ENCODE measurements at places on chromosomes 5 and 9. TPM values are rescaled to one million over a fixed set of nuclear protein-coding genes. Genes with fewer than 3 reads are reported as not detected.

The TMCO6 gene
- total RNA-seq, result 8.0 TPM

- H3K4me3 ChIP-seq, result no peak overlapping the region
- H3K27ac ChIP-seq, result no peak overlapping the region
- no peaks in the 10 kb centered on the region for H3K36me3 ChIP-seq
- DNase-seq, result peak; percentile 39
- H3K4me1 ChIP-seq, result peaks cover 5% of the 10 kb centered on the region
- no peaks in the 10 kb centered on the region for H3K27me3 ChIP-seq
These were observed 29.5 kb downstream of the SLC25A46 start for GRCh38 chr5:110768138-110768860.

- H3K27me3 ChIP-seq, result no peaks in the 10 kb centered on the region
- DNase-seq, result peak; percentile 68
- peaks cover 11% of the 10 kb centered on the region for H3K4me1 ChIP-seq
- no peaks in the 10 kb centered on the region for H3K36me3 ChIP-seq
These were observed 91.8 kb upstream of the FER start for GRCh38 chr5:108655750-108656450.

The PCDHB5 gene
- total RNA-seq, result 8.7 TPM

DNA sequence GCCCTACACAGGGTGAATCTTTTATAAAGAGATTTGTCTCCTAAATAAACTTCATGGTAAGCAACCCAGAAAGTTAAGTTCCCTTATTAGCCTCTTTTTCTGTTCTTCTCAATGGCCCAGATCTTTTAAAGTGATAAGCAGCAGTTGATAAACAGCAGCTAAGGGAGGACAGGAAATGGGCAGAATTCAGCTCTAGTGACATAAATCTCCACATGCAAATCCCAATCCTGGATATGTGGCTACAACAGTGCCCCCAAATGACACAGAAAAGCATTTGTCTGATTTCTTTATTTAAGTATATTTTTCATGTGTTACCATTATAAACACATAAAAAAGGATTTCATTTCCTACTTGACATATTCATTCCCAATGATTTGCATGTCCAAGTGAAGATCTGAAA, 199.0 kb downstream of the DTWD2 start:
- H3K4me1 ChIP-seq, result no peaks in the 10 kb centered on the region
- no peak overlapping the region for H3K4me3 ChIP-seq
- H3K27ac ChIP-seq, result no peak overlapping the region
- no peak for DNase-seq
- no peaks in the 10 kb centered on the region for H3K27me3 ChIP-seq
- H3K36me3 ChIP-seq, result no peaks in the 10 kb centered on the region
